ENCODE measurements at places on chromosomes 5 and 9. TPM values are rescaled to one million over a fixed set of nuclear protein-coding genes. Genes with fewer than 3 reads are reported as not detected.

GRCh38 chr5:32261198-32261597 lies 51.5 kb downstream of the MTMR12 start:
- no peaks in the 10 kb centered on the region for H3K4me1 ChIP-seq
- no peak for DNase-seq

DNA sequence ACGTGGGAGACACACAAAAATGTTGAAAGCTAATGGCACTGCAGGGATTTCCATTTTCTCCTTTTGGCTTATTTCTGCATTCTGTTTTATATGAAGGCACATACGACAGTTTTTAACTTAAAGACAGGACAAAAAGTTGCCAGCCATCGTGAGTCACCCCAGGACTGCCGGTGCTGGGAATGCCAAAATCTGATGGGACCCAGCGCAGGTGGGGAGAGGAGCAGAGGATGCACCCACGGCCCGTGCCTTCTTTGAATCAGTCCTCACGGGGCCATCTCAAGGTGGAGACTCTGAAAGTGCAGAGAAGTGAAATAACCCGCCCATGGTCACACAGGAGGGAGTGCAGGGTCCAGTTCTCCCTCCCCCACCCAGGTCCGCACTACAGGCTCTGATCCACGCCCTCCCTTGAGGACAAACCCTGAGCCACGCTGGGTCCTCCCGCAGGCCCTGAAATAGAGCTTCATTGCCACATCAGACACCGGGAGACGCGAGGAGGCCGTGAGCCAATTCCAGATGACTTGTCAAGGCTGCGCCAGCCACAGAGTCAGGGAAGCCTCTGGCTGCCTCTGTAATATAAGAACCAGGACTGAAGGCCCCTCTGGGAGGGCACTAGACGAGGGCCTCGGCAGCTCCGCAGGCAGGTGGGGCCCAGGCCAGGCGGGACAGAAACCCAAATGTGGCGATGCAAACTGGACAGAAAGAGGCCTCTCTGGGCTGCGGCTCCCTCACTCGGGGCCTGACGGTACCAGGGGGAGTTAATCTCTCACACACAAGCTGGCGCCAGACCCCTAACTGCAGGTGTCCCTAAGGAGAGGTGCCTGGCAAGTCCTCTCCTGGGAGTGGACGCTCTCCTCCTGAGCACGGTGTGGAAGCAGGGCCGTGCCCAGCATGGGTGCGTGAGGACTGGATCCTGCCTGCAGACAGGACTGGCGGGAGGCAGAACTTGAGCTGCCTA lies 22.9 kb downstream of the ADAMTS2 start:
- H3K27ac ChIP-seq, result no peak overlapping the region
- no peak overlapping the region for H3K4me3 ChIP-seq
- no peaks in the 10 kb centered on the region for H3K36me3 ChIP-seq
- H3K27me3 ChIP-seq, result no peaks in the 10 kb centered on the region

DNA sequence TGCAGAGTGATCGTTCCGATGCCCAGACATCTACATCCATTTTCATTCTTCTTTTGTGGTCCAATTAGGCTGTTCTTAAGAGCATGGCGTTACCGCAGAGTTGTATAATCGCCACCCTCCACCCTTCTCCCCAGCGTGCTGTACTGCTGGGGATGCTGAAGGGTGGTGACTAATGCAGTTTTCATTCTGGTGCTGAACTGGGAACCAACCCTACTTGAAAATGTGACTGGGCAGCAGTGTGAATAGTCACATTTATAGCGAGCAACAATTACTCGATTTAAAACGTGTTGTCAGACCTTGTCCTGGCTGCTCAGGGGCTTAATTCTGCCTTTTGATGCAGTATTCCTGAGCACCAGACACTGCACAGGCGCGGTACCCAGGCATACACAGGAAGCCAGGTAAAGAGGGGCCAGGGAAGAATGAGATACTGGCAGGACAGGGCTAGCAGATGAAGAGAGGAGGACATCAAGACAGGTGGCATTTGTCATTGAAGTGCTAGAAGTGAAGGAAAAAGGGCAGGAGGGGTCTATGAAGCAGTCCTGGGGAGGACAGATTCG lies 719 bp upstream of the ISCA1 start:
- DNase-seq, result no peak
- peaks cover 31% of the 10 kb centered on the region for H3K4me1 ChIP-seq
- H3K27me3 ChIP-seq, result no peaks in the 10 kb centered on the region

DNA sequence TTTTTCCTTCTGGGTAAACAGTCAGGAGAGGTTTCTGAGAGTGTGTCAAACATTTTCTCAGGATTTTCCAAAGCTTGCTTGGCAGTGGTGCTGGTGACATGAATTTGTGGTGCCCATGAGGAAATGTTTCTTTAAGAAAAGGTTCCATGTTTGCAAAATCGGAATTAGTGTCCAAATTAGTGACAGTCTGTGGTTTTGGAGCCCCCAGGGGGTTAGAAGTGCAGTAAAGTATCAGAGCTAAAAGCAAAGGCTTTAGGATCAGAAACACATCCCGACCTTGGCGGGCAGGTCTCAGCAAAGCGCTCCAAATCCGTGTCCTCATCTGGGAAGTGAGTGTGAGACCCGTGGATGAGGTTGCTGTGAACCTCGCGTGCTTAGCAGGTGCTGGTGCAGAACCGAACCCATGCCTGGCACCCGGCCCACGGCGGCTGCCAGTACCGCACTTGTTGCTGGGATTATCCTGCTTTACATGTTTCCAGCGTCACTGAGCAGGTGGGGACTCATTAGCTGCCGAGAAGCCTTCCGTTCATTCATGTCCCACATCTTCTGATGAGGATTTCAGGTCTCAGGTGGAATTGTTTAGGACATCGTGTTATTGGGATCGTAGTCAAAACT lies 70.8 kb upstream of the COL5A1 start:
- DNase-seq, result no peak
- no peaks in the 10 kb centered on the region for H3K27me3 ChIP-seq
- H3K27ac ChIP-seq, result no peak overlapping the region
- H3K4me1 ChIP-seq, result no peaks in the 10 kb centered on the region

DNA sequence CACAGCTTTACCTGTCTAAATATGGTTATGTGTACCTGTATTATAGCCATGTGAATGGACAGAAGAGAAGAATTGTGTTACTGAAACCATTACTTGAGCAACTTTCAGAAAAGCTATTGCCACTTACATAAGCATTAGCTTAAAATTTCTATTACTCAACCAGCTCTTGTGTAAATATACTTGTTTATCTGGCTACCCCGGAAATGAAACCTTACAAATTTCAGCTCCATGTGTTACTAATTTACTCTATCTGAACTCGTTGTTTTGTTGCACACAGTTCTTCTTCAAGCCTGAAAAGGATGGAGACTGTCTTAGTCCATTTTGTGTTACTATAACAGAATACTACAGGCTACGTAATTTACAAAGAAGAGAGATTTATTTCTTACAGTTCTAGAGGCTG lies 22.5 kb upstream of the ADAMTSL1 start:
- no peak overlapping the region for H3K4me3 ChIP-seq
- DNase-seq, result no peak
- no peaks in the 10 kb centered on the region for H3K36me3 ChIP-seq
- no peaks in the 10 kb centered on the region for H3K4me1 ChIP-seq

GRCh38 chr9:93380410-93381060 lies 71.0 kb upstream of the FAM120A start:
- peaks cover 13% of the 10 kb centered on the region for H3K27me3 ChIP-seq
- no peaks in the 10 kb centered on the region for H3K4me1 ChIP-seq
- DNase-seq, result no peak
- H3K36me3 ChIP-seq, result no peaks in the 10 kb centered on the region
- H3K4me3 ChIP-seq, result no peak overlapping the region

DNA sequence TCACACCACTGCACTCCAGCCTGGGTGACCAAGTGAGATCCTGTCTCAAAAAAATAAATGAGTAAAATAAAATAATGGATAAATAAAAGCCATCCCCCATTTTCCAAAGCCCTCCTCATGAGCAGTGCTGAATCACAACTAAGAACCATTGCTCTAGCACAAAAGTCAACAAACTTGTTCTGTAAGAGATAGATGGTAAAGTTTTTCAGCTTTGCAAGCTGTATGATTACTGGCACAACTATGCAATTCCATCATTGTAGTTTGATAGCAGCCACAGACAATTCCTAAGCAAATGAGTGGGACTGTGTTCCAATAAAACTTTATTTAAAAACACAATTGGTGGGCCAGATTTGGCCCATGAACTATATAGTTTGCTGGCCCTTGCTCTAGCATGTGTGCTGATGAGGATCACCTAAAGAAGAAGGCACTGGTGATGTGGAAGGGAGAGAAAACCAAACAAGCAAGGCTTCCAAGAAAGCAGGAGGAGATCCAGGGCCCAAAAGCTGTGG lies 64.6 kb downstream of the NEURL1B start:
- H3K4me3 ChIP-seq, result no peak overlapping the region
- no peak overlapping the region for H3K27ac ChIP-seq
- H3K36me3 ChIP-seq, result no peaks in the 10 kb centered on the region

- no peak overlapping the region for H3K4me3 ChIP-seq
- H3K36me3 ChIP-seq, result no peaks in the 10 kb centered on the region
- no peak overlapping the region for H3K27ac ChIP-seq
- no peak for DNase-seq
Observed at GRCh38 chr5:137572042-137572695, 73.0 kb upstream of the SPOCK1 start.

GRCh38 chr5:31332160-31332559 lies 138.7 kb downstream of the CDH6 start:
- no peaks in the 10 kb centered on the region for H3K4me1 ChIP-seq
- no peak overlapping the region for H3K27ac ChIP-seq
- DNase-seq, result no peak
- no peak overlapping the region for H3K4me3 ChIP-seq
- no peaks in the 10 kb centered on the region for H3K27me3 ChIP-seq

DNA sequence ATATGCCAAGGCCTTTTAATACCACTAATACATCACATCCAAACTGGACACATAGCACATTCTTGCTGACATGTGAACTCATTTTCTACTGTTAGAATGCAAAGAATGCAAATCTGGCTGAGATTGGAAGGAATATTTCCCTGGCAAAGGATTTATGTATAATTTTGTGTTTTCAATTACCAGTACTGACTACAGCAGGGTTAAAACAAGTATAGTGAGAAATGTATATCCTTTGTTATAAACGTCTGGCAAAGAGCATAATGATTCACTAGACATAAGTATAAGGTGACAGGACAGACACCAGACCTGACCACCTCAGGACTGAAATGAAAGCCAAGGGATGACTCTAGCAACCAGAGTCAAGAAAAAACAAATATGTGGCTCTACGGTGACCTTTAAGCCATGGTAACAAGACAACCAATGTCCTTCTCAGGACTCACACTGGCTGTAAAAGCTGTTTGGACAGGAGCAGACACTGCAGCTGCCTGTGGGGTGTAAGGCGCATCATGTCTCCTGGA lies 95.0 kb downstream of the MRPS27 start:
- H3K27ac ChIP-seq, result no peak overlapping the region
- peaks cover 77% of the 10 kb centered on the region for H3K36me3 ChIP-seq
- no peaks in the 10 kb centered on the region for H3K4me1 ChIP-seq
- H3K4me3 ChIP-seq, result no peak overlapping the region
- DNase-seq, result no peak

- H3K4me3 ChIP-seq, result no peak overlapping the region
- H3K27me3 ChIP-seq, result peaks cover 1% of the 10 kb centered on the region
- H3K27ac ChIP-seq, result no peak overlapping the region
Observed at GRCh38 chr5:170166101-170166500, 60.4 kb downstream of the FOXI1 start.

GRCh38 chr5:68126886-68127285 lies 88.7 kb upstream of the PIK3R1 start:
- peaks cover 2% of the 10 kb centered on the region for H3K27me3 ChIP-seq
- H3K36me3 ChIP-seq, result no peaks in the 10 kb centered on the region
- no peak overlapping the region for H3K4me3 ChIP-seq
- no peaks in the 10 kb centered on the region for H3K4me1 ChIP-seq

GRCh38 chr9:118785456-118785855 lies 583.8 kb downstream of the BRINP1 start:
- H3K4me3 ChIP-seq, result no peak overlapping the region
- no peaks in the 10 kb centered on the region for H3K4me1 ChIP-seq
- no peaks in the 10 kb centered on the region for H3K27me3 ChIP-seq
- H3K36me3 ChIP-seq, result no peaks in the 10 kb centered on the region
- no peak for DNase-seq

- H3K4me3 ChIP-seq, result no peak overlapping the region
- DNase-seq, result peak; percentile 88
- H3K27me3 ChIP-seq, result no peaks in the 10 kb centered on the region
- H3K4me1 ChIP-seq, result peaks cover 35% of the 10 kb centered on the region
Observed at GRCh38 chr9:127224883-127225739, 39.5 kb upstream of the GARNL3 start.

The THBS4 gene
- not detected for total RNA-seq

The C5orf58 gene
- not detected for total RNA-seq

The PDGFRB gene
- not detected for total RNA-seq

The LCP2 gene
- 351 TPM for total RNA-seq

The FOXD1 gene
- total RNA-seq, result not detected

The ALDH7A1 gene
- total RNA-seq, result 0.35 TPM

Measured in CD4-positive, CD25-positive, alpha-beta regulatory T cell (primary cell).